ENCODE measurements at places on chromosomes 12 and 14.

DNA sequence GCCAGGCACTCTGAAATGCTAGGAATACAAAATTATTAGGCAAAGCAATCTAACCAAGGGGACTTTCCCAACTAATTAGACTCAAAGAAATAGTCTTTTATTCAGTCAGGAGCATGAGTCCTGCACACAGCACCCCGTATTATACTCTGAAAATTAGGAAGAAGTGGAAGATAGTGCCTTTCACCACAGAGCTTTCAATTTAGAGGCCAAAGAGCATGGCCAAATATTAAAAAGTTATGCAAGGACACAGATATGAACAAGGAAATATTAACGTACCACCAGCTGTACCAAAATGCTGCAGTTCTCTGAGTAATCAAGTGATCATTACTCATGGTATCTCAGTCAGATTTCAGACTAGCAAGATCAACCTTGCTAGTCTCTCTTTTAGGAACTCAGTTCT lies 22.6 kb upstream of the MDM2 start:
- no peak for DNase-seq

DNA sequence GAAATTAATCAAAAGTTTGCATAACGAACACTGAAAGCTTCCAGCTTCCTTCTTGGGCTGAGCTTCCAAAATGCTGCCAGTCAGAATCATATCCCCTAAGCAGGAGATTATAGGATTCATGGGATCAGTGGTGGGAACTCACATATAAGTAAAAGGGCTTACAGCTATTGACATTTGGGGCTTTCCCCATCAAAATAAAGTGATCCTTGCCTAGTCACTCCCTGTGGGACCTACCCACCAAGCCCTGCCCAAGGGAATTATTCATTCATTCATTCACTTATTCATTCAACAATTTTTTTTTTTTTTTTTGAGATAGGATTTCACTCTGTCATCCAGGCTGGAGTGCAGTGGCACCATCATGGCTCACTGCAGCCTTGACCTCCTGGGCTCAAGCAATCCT lies 47.5 kb upstream of the NR1H4 start:
- no peak for DNase-seq

DNA sequence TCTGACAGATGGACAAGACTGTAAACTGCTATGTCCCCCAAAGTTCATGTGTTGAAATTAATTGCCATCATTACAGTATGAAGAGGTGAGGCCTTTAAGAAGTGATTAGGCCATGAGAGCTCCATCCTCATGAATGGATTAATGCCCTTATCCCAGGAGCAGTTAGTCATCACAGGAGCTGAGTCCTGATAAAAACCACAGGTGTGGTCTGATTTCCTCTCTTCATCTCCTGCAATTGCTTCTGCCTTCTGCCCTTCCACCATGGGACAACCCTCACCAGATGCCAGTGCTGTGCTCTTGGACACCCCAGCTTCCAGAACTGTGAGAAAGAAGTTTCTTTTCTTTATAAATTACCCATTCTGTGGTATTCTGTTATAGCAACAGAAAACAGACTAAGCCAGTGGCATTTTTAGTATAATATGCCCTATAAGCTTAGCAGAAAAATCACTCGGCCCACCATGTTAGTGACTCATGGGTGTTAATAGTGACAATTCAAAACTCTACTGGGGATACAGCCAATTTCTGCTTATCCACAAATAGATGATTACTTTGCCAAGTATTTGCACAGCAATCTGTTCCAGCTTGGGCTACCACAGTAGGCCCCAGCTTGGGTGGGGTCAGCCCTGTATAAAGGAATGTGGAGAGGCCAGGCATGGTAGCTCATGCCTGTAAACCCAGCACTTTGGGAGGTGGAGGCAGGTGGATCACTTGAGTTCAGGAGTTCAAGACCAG lies 129.0 kb upstream of the BCL2L14 start:
- no peak for DNase-seq

DNA sequence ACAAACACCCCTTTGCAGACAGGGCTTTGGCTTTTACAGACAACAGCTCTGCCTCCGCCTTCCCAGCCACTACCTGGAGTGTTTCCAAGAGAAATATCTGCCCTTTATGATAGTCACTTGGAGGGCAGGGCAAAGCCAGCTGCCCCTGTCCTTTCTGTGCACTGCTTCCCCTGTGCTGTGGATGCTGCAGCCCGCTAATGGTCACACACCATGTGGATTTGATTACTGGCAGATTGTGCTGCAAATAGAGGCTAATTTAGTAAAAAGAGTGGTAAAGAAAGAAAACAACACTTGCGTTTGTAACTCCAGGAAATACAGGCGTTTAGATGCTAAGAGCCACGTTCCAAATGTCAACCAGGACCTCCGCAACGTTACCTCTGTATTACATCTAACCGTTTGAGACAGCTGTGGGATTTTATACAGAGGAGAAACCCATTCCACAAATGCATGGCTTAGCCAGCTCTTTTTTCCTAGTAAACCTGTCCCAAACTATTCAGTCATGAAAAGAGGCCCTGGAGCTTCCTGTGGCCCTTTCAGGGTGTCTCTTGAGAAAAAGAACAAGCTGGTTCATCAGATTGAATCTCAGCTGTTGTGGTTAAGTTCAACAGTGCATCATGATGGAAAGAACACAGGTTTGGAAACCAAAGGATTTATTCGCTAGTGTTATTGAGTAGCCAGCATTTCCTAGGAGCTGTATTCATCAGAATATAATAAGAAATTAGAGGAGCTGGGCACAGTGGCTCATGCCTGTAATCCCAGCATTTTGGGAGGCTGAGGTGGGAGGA lies 30.1 kb upstream of the PWP1 start:
- DNase-seq: no peak

DNA sequence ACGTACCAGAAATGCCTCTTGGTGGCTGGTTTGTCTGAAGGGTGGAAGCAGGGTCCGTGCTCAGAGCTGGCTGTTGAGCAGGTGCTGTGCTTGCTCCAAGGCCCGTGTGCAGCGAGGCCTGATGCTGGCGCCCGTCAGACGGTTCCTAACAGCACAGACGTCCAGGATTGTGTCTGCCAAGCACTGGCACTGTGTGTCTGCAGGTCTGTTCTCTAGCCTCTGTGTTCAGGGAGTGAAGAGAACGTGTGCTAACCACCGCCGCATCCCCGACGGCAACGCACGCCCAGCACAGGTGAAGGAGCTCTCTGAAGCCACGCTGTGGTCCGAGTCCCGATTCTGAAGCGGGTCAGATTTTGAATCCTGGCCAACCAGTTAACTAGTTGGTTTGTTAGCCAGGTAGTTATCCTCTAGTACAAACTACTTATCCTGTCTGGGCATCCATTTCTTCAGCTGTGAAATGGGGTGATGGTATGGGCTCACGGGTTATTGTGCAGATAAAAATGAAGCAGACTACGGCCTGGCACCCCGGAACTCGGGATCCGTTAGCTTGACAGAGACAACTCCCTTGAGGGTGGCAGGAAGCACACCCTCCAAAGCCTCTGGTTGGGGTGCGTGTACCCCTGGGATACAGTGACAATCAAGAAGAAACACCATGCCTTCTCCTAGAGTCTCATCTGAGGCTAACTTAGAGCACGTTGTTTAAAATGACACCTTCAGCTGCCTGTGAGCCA lies 18.6 kb upstream of the TDRD9 start:
- DNase-seq: no peak

Data from activated CD4-positive, alpha-beta T cell treated with anti-CD3 and anti-CD28 coated beads, Interleukin-2, amount 10 ng/mL, durations not matched to agents 7 days and 5 days (primary cell).